ENCODE measurements at places on chromosomes 11 and 22. TPM values are rescaled to one million over a fixed set of nuclear protein-coding genes. Genes with fewer than 3 reads are reported as not detected.

BRSK2 gene
- total RNA-seq = not detected

AQP11 gene
- total RNA-seq = 0.26 TPM

TBC1D22A gene
- total RNA-seq = 10.0 TPM

PNPLA3 gene
- 1.7 TPM for total RNA-seq

GRCh38 chr11:115384236-115384635, 120.0 kb downstream of the CADM1 start:
- DNase-seq = no peak

DNA sequence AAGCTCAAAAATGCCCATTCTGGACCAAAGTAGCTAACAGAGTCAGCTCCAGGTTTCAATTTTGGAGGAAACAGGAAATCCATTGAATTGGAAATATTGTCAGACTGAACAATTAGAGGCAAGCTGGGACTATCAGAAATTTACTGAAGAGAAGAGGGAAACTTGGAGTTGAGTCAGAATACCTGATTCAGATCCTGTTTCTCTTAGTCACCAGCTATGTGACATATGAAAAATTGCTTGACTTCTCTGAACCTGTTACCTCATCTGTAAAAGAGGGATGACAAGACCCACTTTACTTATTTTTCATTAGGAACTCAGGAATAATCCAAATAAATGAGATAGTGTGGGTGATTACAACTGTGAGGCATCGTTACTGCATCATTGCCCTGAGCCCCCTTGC, 148.9 kb upstream of the CADM1 start:
- DNase-seq = peak; percentile 93

GRCh38 chr11:130606781-130607511, 158.5 kb downstream of the ADAMTS15 start:
- no peak for DNase-seq

GRCh38 chr22:46936378-46936903, 174.0 kb downstream of the TBC1D22A start:
- no peak for DNase-seq

DNA sequence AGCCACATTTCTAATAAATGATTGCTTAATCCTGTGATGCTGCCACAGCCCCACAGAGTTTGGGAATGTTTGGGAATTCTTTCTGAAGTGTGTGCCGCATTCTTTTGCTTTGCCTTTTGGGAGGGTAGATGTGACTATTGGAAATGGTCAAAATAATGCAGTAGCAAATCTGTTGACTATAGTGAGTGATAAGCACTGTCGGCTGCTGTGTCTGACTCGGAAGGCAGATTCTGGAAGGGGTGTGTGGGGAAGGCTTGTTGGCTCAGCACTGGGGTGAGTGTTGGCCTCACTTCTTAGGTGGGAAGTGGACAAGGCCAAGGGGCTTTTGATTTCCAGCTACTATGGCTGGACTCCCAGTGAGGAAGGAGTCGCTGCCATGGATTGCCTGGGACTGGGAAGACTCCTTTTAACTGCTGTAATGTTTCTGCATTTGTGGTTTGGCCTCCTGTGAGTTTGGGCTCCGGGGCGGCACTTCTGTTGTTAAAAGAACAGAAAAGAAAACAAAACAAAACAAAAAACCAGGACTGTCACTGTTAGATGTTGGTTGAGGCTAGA, 20.1 kb downstream of the ZBTB16 start:
- DNase-seq = no peak

- DNase-seq = peak; percentile 88
Measured at GRCh38 chr11:34308049-34308912, 49.5 kb downstream of the ABTB2 start.

GRCh38 chr11:59963733-59964132, at the start of gene OOSP4A:
TSS of gene OOSP4A (plus strand) at chr11:59964033. CDS start at chr11:59964033, 0 bp downstream.
- no peak for DNase-seq

- DNase-seq = peak; percentile 83
Measured at GRCh38 chr22:31650391-31650790, 11.6 kb downstream of the PISD start.

GRCh38 chr22:35303029-35303624, 3.4 kb downstream of the TOM1 start:
- no peak for DNase-seq

GRCh38 chr11:120032766-120033390, 105.0 kb downstream of the TRIM29 start:
- no peak for DNase-seq

DNA sequence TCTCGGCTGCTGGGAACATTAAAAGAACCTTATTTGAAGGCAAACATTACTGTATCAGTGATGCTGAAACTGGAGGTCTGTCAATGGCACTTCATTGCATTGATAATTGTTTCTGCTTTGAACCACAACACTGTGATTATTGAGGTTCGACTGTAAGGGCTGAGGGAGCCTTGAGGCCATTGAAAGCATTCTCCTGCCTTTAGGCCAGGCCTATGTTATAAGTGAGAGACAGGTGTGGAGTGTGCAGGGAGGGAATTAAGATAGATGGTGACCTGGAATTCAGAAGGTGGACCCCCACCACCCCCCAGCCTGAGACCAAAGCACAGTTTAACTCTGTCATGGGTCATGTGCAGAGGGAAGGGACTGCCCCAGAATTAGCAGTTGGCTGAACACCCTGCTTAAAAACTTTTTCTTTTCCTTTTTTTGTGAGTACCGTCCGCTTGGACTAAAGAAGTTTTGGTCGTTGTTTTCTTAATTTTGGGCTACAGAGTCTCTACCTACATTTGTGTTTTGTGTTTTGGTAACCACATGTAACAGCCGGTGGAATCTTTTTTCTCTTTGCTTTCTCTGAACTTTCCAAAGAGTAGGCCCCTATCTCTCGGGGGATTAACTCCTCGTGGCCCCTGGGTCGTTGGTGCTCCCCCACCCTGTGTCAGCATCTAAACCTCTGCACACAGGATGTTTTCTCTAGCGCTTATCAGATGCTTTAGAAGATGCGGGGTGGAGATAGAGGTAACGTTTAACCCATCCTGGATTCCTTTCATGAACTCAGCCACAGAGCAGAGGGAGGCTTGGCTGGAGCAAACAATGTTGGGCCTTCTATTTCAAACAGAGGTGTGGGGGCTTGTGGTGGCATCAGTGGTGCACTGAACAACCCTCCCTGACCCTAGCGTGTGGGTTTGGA, 43.7 kb downstream of the ZBTB16 start:
- DNase-seq = no peak

DNA sequence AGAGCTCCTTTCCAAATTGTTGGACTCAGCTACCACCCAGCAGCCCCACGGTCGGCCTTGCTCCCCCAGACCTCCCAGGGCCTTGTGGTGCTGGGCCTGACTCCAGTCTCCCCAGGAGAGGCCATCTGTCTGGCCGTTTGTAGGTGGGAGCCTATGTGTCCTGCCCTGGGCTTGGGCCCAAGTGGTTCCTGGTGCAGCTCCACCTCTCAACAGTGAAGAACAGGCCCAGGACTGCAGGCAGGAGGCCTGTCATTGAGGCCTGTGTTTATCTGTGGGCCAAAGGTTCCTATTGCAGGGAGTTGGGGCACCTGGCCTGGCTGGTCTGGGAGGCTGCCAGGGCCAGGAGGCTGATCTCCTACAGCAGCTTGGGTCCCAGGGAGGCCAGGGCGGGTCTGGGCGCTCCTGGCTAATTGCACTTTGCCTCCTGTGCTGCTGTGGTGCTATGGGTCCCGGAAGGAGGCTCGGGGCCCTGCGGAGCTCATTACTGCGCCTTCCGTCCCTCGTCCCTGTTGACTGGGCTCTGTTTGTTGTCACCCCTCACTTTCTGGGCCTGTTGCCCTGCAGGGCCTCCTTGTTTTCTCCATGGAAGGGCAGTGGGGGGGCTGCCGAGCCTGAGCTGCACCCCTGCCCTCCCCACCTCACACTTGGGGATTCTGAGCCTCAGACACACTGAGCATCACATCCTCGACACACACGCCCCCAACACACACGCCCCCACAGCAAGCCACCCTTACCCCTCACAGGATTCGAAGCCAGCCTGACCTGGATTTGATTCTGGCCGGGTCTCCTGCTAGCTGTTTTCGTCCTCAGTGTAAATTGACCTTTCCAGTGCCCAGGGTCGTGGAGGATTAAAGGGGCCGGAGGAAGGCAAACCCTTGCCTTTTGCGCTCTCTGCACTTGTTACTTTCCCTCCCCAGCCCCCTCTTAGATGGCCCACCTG, 6.8 kb upstream of the OMP start:
- no peak for DNase-seq

DNA sequence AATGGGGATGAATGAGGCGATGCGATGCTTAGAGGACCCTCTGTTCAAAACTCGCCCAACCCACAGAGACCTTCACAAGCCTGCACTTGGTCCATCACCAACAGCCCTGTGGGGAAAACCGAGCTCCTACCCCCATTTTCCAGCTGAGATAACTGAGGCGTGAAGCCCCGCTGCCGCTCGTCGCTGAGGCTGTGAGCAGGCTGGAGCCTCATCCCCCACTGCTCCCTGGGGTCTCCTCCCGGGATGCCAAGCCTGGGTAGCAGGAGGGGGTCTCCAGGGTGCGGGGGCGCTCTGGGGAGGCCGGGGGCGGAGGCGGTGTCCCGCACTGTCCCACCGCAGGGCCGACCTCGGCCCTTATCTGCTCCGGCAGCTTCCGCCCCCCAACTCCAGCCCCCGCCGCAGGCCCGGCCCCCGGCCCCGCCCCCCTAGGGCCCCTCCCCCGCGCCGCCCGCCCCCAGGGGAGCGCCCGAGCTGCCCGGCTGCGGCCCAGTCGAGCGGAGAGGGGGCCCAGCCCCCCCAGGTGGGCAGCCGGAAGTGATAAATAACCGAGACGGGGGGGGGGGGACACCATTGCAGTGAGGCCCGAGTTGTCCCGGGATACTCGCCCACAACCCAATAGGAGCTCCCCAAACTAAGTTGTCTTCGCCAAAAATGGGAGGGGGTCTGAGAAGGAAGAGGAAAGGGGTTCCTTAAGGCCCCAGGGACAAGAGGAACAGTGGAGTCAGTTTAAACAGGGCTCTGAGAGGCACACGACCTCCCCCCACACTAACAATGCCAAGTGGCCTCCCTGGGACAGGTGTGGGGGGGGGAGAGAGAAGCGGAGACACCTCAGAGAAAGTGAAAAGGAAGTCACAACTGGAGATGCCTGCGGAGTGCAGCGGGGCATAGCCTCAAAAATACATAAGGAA, 8.3 kb upstream of the SLC39A13 start:
- DNase-seq = no peak

DNA sequence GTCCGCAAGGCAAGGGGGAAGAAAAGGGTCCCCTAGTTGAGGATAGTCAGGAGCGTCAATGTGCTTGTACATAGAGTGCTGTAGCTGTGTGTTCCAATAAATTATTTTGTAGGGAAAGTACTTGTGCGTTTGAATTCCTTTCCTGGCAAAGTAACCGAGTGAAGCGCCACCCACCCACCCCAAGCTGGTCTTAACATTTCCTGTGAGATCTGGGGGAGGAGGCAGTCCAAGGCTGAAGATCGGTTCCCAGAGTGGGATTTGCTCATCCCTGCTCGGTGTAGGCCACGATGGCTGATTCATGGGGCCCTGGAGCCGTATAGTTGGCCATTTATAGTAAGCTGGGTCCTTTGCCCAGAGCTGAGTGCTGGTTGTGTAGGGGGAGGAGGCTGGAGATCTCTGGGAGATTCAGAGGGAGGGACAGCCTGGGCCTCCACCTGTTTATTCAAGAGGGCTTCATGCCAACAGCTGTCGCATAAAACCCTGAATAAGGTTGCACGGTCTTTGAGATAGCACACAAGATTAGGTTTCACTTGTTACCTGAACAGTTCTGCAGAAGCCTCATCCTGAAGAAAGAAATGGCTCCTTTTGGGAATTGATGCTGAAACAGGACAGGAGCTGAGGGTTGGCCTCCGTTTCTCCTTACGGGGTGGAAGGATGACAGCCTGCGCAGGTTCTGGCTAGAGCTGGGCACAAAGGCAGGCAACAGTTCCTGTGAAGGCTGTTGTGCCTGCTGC, 2.4 kb downstream of the ATF4 start:
- DNase-seq = peak; percentile 59

GRCh38 chr11:69444381-69445130, 36.9 kb upstream of the LINC01488 start:
- peak; percentile 88 for DNase-seq
